ENCODE measurements at places on chromosomes 5 and 9.
A peak's percentile ranks its signal among the peaks of the same experiment; 100 is the strongest.

DNA sequence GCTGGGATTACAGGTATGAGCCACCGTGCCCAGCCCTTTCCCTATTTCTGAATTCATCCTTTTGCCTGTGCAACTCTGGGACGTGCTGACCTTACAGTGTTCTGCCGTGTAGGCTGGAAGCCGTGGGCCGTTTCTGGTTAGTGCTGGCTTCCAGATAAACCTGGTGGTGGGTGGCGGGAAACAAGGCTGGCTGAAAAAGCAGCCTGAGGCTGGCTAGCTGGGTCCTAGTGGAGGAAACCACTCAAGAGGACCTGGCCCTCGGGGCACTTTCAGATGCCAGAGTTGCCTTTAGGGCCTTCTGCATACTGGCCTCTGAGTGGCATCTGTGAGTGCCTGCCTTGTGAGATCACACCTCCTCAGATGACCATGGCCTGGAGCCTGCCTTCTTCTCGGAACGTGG is 26.9 kb downstream of the GALNT12 start:
- no peak for DNase-seq

DNA sequence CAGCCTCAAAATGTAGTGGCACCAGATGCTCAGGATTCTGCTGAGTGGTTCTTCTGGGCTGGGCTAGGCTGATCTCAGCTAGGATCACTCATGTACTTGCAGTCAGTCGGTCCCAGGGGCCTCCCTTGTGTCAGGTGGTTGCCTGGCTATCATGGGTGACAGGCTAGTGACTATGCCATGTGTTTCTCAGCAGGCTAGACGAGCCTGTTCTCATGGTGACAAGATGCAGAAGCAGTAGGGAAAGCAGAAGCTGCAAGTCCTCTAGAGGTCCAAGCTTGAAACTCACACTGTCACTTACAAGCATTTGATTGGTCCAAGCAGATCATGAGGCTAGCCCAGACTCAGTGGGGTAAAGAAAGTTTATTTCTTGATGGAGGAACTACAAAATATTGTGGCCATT is 15.2 kb upstream of the KCNMB1 start:
- no peak for DNase-seq

DNA sequence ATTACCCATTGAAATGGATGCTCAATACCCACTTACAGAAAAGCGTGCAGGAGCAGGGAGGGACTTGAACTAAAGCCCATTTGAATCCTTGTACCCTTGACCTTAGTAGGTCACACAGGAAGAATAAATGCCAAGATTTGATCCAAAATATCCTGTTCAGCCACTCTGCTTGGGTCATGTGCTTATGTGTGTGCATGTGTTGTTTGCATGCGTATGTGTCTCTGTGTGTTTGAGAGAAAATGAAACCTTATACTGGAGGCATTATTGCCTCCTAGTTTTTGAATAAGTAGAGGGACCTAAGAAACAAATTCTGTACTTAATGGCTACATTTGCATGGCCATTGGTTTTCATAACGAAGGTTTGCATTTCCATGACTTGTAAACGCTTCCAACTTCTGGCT is 63.4 kb upstream of the TRIM32 start:
- DNase-seq: no peak

DNA sequence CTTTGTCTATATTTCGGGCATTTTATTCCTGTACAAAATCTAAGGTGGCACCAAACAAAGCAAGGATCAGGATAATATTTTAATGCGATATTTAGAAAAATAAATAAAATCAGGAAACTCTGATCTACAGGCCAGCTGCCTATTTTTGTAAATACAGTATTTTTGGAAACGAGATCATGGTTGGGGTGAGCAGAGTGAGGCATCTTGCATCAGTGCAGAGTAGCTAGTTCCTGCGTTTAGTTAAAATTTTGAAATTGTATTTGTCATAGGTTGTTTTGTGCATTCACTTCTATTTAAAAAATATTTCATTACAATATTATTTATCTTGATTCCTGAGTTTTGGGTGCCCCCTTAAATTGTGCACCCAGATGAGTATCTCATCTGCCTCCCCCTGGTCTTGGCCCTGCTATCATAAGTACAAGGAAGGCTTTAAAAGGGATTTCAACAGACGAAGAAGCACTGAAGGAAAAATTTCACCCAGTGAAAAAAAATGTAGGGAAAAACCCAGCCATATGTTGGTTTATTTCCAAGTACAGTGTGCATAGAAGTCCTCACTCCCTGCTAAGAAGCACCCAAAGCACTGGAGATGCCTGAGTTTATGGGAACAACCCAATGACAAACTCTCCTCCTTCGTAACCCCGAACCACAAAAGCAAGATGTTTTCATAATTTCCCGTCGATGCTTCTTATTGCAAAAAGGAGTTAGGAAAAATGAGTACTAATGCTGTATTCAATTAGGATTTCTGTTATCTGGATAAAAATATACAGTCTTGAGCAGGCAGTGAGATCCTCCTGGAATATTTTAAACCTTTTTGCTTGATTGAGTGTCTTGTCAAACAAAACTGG is 304.7 kb upstream of the CLINT1 start:
- no peak for DNase-seq

DNA sequence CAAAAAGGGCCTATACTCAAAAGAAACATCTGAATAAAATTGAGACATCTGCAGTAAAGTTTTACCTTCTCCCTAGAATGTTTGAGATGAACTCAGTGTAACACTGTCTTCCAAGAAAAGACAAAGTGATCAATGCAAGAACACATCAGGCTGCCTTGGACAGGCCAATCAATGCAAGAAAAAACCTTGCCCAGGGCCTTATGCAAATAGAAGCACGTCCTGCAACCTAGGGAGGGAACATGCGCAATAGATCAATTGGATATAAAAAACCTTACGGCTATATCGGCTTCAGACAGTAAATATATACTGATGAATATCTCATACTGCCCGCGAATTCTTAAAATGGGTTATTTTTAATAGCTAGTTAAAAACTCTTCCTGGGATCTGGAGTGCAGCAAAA is 66.4 kb upstream of the POU5F2 start:
- DNase-seq: no peak

DNA sequence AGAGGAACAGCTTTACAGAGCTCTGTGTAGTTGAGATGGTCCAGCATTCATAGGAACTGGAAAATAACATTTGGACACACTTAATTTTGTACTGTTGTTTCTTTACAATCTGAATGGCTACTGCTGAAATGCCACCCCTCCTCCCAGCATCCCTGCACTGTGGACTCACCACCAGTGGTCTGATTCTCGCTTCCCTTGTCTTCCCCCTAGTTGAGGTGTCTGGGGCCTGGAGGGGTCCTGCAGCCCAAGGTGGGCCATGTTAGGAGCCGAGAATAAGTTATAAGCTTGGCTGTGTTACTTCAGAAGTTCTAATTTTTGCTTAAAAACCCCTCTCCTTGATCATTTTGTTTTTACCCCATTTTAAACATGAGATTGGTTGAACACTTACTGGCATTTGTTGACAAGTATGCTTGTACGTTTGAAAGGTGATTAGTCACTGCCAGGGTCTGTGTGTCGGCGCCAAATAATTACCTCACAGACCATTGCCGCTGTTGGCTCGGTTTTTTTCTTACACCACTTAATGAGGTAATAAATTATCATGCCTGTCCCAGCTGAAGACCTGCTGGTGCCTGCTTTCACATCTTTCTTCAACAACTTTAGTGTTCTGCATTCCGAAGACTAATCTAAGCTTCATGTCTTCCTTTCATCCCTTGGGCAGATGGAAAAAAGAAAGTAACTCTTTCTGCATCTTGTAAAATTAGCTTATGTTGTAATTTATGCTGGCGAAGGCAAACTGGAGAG is 65.8 kb downstream of the MCCC2 start:
- no peak for DNase-seq

- DNase-seq: no peak
Observed at GRCh38 chr9:110802416-110803035, 133.9 kb downstream of the MUSK start.

DNA sequence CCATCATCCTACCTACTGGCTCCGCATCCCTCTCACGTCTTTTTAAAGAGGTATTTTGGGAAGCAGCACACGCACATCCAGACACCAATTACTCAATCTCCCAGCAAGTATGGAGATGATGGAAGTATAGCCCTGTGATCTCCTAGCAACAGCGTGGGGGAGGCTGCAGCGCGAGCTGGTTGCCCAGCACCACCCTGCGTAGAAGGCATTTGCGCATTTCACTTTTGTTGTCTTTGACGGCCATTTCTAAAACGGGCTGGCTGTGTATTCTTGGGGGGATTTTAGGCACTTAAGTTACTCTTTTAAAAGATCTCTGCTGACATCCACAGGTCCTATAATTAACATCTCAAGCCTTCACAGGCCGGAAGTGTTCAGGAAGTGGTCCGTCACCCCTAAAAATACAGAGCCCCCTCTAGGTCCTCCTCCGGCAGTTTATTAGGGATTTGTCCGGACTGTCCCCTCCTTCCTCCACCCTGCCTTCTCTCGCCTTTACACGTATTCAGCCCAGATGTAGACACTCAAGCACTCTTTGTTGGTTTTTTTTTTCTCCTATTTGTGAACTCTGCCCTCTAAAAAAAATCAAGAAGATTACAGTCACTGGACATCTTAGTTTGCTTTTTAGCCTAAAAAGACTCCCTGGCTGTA is 371.4 kb downstream of the NTRK2 start:
- DNase-seq: no peak

- no peak for DNase-seq
Observed at GRCh38 chr9:134631881-134632280, 9.7 kb upstream of the COL5A1 start.

DNA sequence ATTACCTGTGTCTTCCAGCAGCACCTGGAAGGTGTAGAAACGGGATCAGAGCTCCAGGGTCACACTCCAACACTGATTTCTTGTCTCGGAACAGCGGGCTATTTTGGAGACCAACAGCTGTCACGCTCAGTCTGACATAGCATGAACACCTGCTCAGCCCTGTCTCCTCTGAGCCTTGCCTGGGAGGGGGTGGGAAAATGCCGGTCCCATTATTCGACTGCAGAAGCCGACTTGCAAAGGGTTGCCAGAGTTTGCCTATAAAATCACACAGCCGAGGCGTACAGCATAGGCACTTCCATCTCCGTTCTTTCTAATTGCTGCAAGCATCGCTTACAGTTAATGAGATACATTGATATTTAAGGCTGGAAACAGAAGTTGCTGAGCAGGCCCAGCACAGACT is 300.8 kb upstream of the MSX2 start:
- DNase-seq: no peak

- DNase-seq: peak; percentile 54
Observed at GRCh38 chr5:148443998-148444397, 60.2 kb downstream of the FBXO38 start.

- no peak for DNase-seq
Observed at GRCh38 chr5:54159153-54159892, 151.1 kb downstream of the ARL15 start.

DNA sequence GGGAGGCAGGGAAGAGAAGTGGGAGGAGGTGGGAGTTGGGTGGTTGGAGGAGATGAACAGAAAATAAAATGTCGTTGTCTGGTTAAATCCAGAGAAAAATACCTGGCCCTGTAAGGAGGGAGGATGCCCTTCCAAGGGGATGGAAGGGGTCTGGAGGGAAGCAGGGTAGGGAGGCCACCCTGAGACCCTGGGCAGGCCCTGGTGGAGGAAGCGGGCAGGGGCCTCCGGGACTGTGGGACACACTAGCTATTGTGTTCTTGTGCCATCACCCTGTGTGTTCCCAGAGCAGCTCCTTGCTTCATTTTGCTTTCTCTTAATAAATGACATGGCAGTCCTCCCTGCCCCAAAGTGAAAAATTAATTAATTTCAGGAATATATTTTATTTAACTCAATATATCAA is 11.8 kb upstream of the CD180 start:
- no peak for DNase-seq

GRCh38 chr5:113615708-113616107 is 102.2 kb downstream of the YTHDC2 start:
- no peak for DNase-seq

DNA sequence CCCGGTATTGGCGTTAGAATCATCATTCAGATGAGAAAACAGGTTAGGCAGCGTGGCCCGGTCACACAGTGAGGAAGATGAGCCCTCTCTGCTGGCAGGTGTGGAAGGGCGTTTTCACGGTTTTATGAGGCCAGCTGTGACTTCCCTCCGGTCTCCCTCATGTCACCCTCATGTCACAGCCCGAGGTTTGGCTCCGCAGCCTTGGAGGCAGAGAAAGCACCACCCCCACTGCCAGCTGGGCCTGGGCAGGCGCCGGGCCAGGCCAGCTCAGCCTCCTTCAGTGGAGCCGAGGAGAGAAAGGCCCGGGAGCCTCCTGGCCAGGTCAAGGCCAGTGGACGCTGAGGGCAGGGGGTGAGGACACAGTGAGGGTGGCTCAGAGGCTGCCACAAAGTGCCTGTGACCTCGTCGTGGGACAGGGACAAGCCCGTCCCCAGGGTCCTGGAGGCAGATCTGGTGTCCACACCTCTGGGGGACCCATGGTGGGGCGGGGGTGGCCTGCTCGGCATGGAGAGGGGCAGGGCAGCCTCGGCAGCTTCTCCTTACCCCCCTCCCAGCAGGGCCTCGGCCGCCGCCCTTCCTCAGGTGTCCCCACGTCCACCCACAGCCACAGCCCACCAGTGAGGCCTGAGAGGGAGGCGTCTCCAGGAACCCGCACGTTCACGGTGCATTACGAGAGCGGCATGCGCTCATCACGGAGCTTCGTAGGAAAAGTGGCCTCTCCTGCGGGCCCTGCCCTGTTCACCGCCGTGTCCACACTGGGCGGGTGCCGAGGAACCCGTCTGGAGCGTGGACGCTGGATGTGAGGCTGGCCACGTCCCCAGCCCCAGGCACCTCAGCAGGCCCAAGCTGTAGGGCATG is 32.2 kb downstream of the EXD3 start:
- DNase-seq: no peak

DNA sequence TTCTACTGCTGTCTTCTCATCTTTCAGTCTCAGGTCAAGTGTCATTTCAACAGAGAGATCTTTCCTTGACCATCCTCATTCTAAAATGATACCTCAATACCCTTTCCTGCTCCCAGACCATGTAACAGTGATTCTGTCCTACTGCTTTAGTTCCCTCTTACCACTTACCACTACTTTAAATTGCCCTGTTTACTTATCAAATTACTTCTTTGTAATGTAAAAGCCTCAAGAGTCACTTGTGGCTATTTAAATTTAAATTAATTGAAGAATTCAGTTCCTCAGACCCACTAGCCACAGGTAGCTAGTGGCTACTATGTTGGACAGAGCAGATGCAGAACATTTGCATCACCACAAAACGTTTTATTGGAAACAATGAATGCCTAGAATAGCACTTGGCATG is 217.3 kb downstream of the ADAMTS6 start:
- DNase-seq: no peak

- DNase-seq: no peak
Observed at GRCh38 chr5:59058969-59059687, 476.3 kb downstream of the RAB3C start.

All from activated naive CD4-positive, alpha-beta T cell treated with anti-CD3 and anti-CD28 coated beads, Interleukin-2, amount 10 ng/mL, durations not matched to agents 7 days and 5 days (primary cell).